Vein endothelial cell (primary cell): ENCODE measurements at places on chromosomes 7 and 10. TPM values are rescaled to one million over a fixed set of nuclear protein-coding genes. Genes with fewer than 3 reads are reported as not detected.

The SLC18A3 gene
- not detected in 2 replicates for total RNA-seq

The FEZF1 gene
- not detected in 2 replicates for total RNA-seq

The SMIM30 gene
- total RNA-seq = 51.3 and 59.3 TPM in 2 replicates

The COL17A1 gene
- total RNA-seq = 1.5 and 2.3 TPM in 2 replicates

The DLX5 gene
- not detected in 2 replicates for total RNA-seq

The C7orf33 gene
- not detected in 2 replicates for total RNA-seq

The SLC16A9 gene
- under 0.01 and 0.67 TPM in 2 replicates for total RNA-seq
